NCI-H774 (cell line): ENCODE measurements at places on chromosomes 5 and 9.

DNA sequence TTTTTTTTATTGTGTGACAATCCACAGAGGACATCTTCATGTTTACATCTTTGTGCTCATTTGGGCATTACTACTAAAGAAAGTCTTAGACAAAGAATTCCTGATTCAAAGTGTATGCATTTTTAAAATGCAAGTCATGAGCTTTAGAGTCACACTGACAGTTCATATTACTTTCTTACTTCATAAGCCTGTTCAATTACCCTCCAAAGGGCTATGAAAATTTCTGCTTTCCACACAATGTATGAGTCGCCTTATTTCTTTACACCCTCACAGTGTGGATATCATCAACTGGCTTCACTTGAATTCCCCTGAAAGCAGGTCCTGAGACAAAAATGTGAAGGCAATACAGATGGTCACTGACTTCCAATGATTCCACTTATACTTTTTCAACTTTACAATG, 280.4 kb upstream of the PTGER4 start:
- no peak for DNase-seq

DNA sequence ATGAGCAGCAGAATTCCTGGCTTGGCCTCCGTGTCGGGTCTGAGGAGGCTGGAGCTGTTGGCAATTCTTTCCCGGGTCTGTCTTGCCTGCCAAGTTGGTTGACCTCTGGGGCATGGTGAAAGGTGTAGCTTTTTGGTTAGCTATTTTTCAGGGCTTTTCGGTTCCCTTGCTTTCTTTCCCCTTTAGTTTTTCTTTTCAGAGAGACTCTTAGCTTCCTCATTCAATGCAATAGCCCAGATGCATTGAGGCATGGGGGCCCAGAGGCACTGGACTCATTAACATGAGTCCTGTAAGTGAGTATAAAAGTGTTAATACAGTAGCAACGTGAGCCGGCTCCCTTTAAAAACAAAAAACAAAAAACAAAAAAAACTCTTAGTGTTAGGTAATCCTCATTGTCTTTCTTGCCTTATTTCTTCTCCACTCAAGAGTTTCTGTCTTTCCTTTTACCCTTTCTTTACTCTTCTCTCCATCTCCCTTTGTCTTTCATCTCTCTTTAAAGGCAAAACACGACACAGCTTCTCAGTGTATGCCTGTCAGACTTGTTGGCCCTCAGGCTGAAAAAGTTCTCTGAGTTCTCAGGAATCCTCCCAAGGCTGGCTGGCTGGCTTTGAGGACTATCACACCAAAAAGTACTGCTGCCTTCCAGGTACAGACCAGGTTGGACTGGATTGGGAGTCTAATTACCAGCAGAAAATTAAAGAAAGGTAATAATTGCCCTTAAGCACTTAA, 289.9 kb upstream of the TUT7 start:
- no peak for DNase-seq

GRCh38 chr9:37988041-37988440, 81.0 kb downstream of the SHB start:
- no peak for DNase-seq

- DNase-seq = no peak
Measured at GRCh38 chr5:965604-966344, 42.8 kb upstream of the NKD2 start.

DNA sequence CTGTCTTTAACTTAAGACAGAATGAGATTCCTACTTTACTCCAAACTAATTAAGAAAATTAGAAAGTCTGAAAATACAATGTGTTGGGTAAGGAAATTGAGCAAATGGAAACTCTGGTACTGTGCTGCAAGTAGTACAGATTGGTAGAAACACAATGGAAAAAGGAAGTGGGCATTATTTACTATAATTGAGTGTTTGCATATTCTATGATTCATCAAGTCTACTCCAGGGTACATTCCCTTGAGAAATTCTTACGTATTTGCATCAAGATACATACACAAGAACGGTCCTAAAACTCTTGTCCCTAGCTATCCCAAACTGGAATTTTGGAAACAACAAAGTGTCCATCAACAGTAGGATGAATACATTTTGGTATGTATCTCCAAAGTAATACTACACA, 123.5 kb upstream of the TARS1 start:
- DNase-seq = no peak

DNA sequence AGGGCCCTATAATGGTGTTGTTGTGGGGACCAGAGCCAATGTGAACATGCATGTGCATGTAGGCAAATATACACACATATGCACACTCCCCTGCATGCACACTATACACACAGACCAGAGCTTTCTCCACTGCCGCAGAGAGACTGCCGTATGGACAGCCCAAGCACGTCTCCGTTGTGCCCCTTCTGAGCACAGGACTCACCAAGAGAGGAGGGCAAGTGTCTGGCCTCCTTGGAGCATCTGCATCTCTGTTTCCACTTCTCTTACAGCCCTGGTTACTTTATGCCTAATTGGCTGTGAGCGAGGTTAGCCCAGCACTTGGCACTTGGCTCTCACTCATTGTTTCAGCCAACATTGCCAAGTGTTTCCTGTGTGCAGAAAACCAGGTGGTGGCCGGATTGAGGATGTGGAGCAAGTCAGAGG, 30.4 kb downstream of the CSF2 start:
- DNase-seq = peak; percentile 33

GRCh38 chr9:73170185-73170957, 18.7 kb downstream of the ANXA1 start:
- DNase-seq = no peak
